ENCODE measurements at places on chromosomes 11 and 22.

DNA sequence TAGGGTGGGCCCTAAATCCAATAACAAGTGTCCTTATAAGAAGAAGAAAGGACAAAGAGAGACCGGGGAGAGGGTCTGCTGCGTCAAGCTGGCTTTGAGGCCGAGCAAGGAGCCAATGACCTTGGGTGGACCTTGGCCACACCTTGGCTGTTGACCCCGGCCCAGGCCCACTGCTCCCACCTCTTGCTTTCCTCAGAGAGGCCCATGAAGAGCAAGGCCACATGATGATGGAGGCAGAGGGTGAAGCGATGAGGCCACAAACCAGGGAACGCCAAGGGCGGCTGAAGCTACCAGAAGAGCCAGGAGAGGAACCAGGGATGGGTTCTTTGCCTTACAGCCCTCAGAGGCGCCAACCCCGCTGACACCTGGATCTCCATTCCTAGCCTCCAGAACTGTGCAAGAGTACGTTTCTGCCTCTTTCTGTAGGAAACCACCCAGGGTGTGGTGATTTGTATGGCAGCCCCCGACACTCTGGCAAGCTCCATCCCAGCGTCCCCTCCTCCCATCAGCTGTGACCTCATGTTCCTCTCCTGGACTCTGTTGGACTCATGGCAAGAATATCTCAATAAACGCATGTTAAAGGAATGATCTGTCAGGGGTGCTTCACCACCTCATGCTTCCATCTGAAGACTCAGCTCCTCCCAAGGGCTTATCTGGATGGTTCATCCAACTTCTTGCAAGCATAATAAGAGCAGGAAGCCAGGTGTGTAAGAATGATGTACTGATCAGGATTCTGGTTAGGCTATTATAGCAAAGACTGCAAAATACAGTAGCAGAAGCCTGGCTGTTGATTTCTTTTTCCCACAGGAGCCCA, 41.6 kb upstream of the LINC01488 start:
- DNase-seq = no peak

- no peak for DNase-seq
Measured at GRCh38 chr22:28346308-28346707, 333.3 kb downstream of the TTC28 start.

DNA sequence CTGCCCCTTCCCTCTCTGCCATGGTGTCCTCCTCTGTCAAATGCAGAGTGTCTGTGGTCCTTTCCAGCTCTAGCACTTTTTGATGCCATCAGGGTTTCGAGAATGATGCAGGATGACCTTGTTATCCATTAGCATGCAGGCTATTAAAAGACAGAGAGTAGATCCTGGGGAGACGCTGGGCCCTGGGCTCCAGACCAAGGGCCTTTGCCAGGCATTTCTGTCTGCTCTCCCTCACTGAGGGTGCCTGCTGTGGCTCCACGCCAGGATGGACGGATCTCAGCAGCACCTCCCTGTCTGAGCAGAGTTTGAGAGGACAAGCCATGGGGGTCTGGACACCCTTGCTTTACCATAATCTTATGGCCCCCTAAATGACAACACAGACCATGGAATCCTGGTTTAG, 110.8 kb upstream of the CD82 start:
- DNase-seq = no peak

GRCh38 chr11:97269527-97269926, 879.7 kb downstream of the JRKL start:
- no peak for DNase-seq

- no peak for DNase-seq
Measured at GRCh38 chr11:1224491-1225385, 1.9 kb downstream of the MUC5B start.

- DNase-seq = peak; percentile 13
Measured at GRCh38 chr11:44775366-44775984, 48.7 kb downstream of the TSPAN18 start.
